HuH-7.5 (cell line): ENCODE measurements at places on chromosomes 11 and 22.

- no peak for DNase-seq
Measured at GRCh38 chr11:133945087-133945974, 11.4 kb downstream of the IGSF9B start.

DNA sequence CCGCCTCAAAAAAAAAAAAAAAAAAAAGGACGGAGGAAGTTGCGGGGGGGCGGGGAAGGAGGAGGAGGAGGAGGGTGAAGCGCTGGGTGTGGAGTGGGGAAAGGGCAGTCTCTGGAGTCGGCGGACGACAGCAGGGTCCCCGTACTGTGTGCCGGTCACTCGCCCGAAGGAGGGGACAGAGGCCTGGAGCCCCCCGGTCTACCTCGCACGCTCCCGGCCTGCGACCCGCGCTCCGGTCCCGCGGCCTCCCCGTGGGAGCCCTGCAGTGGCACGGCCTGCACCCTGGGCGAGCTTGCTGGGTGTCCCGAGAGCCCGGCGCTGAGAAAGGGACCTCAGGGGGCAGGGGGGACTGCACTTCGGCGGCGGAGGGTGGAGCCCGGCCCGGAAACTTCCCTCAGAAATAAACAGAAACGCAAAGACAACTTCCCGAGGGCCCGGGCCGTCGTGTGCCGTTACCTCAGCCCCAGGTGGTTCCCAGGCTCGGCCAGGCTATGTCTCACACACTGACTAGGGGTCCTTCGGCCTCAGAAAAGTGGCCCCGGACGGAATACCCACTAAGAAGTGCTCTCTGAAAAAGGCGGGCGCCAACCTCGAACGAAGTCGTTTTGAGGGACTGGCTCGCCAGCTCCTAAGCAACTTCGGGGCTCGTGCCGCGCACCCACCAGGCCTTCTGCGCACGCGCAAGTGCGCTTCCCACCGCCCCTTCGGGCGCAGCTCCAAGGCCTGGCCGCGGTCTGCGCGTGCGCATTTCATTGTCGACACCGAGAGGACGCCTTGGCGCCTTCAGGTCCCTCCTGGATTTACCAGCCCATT, at the start of gene MAJIN:
Gene MAJIN, minus strand, starts transcription at position 688 of the 813 bp plus-strand sequence. CDS start 12,703 bp downstream, outside the sequence.
- DNase-seq: no peak

DNA sequence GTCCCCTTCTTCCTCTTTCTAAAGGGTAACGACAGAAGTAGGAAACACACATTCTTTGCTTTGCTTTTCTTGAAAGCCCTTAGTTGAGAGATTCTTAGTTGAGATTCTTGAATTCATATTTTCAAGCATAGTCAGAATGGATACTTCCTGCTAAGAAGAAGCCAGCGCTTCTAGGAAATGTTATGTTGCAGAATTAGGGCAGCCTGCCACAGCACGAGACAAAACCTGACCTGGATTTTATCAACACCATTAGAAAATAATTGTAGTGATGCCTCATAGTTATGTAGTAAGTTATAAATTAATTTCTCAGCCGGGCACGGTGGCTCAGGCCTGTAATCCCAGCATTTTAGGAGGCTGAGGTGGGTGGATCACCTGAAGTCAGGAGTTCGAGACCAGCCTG, 37.9 kb upstream of the NUP160 start:
- no peak for DNase-seq

GRCh38 chr22:33020721-33021120, 37.5 kb downstream of the SYN3 start:
- DNase-seq: no peak

DNA sequence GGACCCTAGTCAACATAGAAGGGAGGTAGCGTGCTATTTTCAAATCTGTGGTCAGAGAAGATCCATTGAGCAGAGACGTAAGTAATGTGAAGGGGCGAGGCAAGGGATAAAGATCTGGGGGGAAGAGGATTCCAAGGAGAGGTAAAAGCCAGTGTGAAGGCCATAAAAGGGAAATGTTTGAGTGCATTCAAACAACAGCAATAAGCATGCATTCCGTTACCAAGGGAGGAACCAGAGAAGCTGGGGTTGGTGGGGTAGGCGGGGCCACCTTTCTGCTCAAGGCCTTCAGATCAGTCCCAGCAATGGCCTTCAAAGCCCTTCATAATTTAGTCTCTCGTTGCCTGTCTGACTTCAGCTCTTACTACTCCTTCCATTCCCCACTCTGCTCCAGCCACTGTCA, 18.4 kb upstream of the SMPD1 start:
- no peak for DNase-seq

- DNase-seq: no peak
Measured at GRCh38 chr22:48198489-48199459, 1436.3 kb downstream of the TBC1D22A start.

- no peak for DNase-seq
Measured at GRCh38 chr11:6420677-6421076, 1.8 kb upstream of the APBB1 start.

DNA sequence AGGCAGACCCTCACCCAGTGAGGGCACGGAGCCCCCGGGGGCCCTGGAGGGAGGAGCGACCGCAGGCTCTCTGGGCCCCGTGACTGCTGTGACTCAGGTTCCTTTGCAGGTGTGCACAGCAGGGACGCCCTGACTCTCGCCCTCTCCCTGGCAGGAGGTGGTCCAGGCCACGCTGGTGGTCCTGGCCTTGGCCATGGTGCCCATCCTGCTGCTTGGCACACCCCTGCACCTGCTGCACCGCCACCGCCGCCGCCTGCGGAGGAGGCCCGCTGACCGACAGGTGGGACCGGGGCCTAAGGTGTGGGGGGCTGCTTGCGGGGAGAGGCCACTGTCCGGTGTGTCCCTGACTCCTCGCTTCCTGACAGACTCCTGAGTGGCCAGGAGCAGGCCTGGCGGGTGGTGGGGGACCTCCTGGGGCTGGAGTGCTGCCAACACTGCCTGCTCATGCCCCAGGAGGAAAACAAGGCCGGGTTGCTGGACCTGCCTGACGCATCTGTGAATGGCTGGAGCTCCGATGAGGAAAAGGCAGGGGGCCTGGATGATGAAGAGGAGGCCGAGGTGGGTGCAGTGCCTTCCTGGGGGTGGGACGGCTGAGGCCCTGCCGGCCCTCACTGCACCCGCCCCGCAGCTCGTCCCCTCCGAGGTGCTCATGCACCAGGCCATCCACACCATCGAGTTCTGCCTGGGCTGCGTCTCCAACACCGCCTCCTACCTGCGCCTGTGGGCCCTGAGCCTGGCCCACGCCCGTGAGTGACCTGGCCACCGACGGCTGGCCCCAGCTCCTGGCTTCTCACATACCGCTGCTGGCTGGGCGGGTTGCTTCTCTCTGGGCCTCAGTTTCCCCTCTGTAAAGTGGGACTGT, 10.9 kb downstream of the TCIRG1 start:
- DNase-seq: peak; percentile 43

DNA sequence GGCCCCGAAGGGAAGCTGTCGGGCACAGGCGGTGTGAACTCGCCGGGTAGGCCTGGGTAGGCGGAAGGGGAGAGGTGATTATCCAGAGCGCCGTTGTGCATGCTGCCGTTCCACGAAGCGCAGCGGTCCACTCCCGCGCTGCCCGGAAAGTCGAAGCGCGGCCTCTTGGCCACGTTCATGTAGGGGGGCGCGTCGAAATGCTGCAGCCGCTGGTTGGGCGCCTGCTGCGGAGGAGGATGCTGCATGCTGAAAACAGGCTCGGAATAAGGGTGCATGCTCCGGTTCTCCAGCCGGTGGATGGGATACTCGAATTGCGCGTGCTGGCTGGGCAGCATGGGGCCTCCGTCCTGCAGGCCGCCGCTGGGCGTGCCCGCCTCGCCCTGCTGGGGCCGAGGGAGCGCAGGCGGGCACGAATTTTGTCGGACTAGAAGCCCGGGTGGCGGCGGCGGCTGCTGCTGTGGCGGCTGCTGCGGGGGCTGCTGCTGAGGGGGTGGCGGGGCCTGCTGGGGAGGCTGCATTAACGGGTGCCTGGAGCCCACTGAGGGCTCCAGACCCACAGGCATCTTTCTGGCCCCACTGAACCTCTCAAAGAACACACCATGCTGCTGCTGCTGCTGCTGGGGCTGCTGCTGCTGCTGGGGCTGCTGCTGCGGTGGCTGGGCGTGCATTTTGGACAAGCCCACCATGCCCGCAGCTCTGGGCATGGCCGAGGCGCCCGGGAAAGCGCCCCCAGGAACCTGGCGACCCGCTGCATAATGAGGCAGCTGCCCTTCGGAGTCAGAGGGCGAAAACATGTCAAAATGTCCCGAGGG, 2.3 kb downstream of the MN1 start:
- no peak for DNase-seq

DNA sequence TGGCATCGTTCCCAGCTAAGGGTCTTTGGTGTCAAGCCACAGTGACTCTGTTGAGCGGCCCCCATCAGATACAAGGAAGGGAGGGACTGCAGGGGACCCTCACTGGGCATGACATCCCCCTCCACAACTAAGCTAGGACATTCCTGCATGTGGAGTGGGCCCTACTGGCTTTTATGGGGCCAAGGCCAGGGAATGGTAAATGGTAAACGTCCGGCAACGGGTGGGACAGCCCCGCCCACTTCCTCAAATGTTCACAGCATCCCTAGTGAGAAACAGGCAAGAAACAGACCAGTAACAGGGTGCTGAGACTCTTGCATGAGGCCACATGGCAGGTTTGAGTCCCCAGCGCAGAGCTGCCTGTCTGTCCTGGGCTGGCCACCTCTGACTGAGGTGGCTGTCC, 4.4 kb downstream of the TMPRSS6 start:
- DNase-seq: no peak

DNA sequence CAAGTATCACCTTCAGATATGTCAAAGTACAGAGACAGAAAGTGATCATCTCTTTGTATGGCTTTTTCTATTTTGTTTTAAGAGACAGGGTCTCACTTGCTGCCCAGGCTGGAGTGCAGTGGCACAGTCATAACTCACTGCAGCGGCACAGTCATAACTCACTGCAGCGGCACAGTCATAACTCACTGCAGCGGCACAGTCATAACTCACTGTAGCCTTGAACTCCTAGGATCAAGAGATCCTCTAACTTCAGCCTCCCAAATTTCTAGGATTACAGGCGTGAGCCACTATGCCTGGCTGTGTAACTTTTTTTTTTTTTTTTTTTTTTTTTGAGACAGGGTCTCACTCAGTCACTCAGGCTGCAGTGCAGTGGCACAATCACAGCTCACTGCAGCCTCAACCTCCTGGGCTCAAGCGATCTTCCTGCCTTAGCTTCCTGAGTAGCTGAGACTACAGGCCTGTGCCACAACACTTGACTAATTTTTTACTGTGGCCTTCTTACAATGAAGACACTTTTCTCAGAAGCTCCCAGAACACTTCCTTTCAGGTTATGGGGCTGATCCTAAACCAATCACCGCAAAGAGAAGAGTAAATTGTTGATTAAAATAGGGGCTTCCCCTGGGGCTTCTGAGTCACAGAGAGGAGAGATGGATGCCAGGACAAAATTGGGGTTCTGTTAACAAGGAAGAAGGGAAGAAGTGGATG, 9.0 kb upstream of the HIKESHI start:
- no peak for DNase-seq

GRCh38 chr22:31271026-31271425, 21.3 kb downstream of the PIK3IP1 start:
- no peak for DNase-seq

GRCh38 chr22:27709919-27710675, 91.5 kb downstream of the MN1 start:
- DNase-seq: no peak

- DNase-seq: no peak
Measured at GRCh38 chr11:113894421-113894996, 10.1 kb upstream of the HTR3B start.

- DNase-seq: no peak
Measured at GRCh38 chr11:108672113-108672512, 7.2 kb downstream of the DDX10 start.

- DNase-seq: no peak
Measured at GRCh38 chr11:12121517-12121916, 11.1 kb downstream of the MICAL2 start.

- no peak for DNase-seq
Measured at GRCh38 chr11:108237058-108237481, 14.2 kb downstream of the ATM start.

DNA sequence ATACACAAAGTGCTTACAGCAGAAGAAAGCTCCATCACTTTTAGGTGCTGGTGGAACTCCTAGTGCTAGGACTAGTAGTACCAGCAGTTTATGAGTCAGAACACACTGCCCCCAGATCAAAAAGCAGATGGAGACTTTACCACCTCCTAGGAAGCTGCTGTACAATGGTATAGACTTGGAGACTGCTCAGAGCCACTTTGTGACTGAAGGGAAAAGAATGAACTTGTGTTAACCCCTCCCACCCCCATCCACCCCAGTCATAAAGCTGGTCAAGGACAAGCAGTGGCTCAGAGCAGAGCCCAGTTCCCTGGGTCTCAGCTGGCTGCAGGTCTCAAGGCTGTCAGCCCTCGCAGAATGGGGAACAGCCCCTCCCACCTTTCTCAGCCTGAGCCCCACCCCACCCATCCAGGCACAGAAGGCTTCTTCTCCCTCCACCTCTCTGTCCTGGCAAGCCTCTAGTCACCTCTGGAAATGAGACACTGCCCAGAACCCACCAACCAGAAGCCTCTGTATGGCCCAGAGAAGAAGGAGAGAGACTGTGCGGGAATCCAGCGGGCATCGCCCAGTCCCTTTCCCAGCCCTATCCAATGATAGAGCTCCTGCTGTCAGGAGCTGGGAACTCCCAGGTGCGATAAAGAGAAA, 23.8 kb downstream of the PACSIN2 start:
- DNase-seq: no peak

DNA sequence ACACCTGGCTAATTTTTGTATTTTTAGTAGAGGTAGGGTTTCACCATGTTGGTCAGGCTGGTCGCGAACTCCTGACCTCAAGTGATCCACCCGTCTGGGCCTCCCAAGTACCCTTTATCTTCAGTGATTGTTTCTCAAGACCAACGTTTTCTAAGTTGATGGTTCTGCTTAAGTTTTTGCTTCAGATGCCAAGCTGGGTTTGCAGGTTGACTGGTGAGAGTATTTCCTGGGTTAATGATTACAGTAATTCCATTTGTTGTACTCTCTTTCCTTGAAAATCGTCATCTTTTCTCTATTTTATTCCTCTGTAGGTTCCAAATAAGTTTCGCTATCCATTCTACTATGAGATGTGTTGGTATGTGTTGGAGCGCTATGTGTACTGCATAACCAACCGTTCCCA, 38.5 kb upstream of the GRK2 start:
- DNase-seq: no peak

- DNase-seq: no peak
Measured at GRCh38 chr11:78812513-78813293, 238.0 kb upstream of the NARS2 start.

GRCh38 chr11:35035894-35036408, 103.0 kb upstream of the CD44 start:
- no peak for DNase-seq

- DNase-seq: no peak
Measured at GRCh38 chr11:32002311-32002710, 88.6 kb upstream of the RCN1 start.

DNA sequence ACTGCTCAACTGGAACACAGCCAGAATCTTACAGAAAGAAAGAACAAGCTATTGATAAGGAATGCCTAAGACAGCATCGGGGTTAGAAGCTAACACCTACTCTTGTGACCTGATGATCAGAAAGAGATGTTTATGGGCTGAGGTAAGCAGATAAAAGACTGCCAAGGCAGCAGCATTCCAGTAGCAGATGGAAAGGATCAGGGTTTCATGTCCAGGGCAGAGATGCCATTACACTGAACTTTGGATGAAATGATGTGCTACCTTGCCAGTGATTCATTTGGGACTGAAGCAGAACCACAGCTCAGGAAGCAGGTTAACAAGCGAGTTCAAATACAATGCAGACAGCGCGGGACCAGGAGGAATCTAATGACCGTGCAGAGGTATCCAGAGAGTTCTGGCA, 27.1 kb upstream of the APOA1 start:
- DNase-seq: no peak
